T-helper 9 cell (primary cell): ENCODE measurements at places on chromosomes 5 and 9.
A peak's percentile ranks its signal among the peaks of the same experiment; 100 is the strongest.

DNA sequence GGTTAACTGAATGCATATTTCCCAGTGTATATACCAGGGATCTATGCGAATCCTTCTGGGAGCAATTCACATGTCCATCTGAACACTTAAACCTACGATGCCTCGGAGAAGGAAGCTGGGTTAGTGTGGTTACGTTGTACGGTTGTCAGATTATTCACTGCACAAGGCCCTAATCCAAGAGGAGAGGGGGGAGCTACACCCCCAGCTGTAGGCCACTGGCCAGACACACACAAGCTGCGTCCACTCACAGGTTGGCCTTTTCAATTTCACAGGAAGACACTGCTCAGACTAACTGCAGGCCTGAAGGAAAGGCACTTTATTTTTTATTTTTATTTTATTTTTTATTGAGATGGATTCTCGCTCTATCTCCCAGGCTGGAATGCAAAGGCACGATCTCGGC lies 184.5 kb upstream of the GNA14 start:
- DNase-seq = no peak

DNA sequence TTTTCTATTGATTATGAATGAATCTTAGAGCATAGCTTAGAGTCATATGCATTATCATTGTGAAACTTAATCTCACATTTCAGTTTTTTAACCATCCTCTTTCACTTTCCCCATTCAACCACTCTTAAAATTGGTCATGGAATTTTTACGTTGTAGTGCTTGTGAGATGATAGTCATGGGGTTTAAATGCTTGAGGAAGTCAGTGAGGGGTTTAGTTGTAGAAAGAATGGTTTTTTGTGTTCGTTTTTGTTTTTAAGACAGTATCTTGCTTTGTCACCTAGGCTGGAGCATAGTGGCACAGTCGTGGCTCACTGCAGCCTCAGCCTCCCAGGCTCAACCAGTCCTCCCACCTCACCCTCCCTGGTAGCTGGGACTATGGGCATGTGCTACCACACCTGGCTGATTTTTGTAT lies 19.6 kb downstream of the UGCG start:
- DNase-seq = no peak

GRCh38 chr9:106149956-106150355 lies 455.6 kb downstream of the TMEM38B start:
- DNase-seq = no peak

- DNase-seq = no peak
Measured at GRCh38 chr9:110072597-110073355, 135.2 kb downstream of the C9orf152 start.

GRCh38 chr9:116087246-116087645 lies 66.3 kb upstream of the PAPPA start:
- no peak for DNase-seq

DNA sequence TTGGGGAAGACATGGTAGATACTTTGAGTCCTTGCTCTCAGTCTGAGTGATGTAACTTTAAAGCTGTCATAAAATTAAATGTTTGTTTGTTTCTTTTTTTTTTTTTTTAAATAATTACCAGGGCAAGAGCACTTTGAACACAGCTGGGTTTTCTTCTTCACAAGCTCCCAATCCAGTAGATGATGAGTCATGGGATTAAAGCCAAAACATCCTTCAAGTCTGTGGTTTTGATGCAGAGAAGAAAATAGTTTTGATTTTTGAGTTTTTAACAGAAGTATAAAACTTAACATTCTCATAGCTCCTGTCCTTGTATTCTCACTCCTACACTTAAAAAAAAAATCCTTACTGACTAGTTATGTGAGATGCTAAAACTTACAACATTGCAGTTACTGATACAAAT lies 34.8 kb upstream of the IL31RA start:
- no peak for DNase-seq

GRCh38 chr5:67195406-67196275 lies 958 bp downstream of the CD180 start:
- no peak for DNase-seq

GRCh38 chr5:124583469-124584350 lies 162.7 kb downstream of the ZNF608 start:
- no peak for DNase-seq

- DNase-seq = peak; percentile 41
Measured at GRCh38 chr9:88322906-88323566, 65.2 kb upstream of the SPIN1 start.

DNA sequence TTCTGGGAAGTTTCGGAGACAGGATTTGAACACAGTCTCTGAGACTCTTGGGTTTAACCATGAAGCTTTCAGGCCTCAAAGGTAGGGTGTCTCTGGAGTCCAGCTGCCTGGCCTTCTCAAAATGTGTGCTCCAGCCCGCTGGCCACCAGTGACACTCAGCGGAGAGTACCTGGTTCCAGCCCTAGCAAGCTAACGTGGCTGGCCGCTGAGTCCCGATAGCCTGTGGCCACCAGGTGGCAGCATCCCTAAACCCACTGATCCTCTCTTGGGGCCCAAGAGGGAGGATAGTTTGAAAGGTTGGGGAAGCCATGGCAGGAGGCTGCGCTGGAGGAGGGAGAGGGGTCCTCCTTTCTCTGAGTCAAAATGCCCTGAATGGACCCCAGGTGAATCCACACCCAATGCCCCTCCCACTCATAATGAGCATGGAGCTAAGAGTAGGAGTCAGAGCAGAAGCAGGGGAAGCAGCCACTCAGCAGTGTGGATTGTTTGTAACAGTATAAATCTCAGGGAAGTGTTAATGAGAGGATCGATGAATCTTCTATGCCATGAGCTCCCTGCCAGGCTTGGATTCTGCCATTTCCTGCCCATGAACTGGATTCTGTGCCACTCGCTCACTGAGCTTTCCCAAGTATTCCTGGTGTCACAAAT lies 5.4 kb upstream of the TIFAB start:
- peak; percentile 38 for DNase-seq

DNA sequence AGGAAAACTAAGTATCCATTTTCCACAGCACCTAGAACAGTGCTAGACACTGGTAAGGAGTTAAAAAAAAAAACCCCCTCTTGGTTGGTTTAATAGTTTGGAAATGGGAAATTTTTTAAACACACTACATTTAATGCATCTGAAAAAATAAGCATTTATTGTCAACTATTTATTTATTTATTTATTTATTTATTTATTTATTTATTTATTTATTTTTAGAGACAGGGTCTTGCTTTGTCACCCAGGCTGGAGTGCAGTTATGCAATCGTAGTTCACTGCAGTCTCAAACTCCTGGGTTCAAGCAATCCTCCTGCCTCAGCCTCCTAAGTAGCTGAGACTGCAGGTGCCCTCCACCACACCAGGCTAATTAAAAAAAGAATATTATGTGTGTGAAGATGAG lies 51.6 kb downstream of the SNCAIP start:
- DNase-seq = no peak

DNA sequence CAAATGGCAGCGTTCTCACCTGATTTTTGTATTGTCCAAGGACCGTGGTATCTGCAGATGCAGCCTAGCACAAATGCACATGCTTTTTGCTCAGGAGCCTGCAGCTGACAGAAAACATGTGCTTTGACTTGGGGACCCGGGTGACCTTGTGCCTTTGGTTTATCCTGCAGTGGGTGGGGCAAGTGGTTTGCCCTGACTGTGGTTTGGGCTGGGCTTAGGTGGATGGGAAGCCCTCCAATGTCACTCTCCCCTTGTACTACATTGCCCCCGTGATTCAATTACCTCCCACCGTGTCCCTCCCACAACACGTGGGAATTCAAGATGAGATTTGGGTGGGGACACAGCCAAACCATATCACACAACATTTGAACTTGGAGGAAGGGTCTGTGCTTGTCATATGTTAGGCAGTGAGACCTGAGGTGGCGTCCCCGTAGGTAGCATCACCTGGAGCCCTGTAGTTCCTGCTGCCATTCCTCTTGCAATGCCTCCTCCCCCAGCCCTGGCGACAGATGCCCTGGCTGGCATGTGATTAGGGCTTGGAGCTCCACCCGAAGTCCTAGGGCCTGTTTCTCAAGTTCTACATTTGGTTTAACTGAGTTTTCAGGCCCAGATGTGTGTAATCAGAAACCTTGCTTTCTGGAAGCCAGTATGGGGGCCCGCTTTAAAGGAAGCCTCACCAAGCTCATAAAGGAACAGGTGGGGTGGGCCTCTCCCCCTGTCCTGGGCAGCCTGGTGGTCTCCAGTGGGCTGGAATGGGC lies 2.1 kb downstream of the ANKRD33B start:
- no peak for DNase-seq

- peak; percentile 42 for DNase-seq
Measured at GRCh38 chr5:170312666-170313065, 15.1 kb upstream of the LCP2 start.
